Astrocyte (in vitro differentiated cells and primary cell): ENCODE measurements at places on chromosomes 2 and 18. TPM values are rescaled to one million over a fixed set of nuclear protein-coding genes. Genes with fewer than 3 reads are reported as not detected.

Gene RESP18
- total RNA-seq = not detected in 2 replicates

Gene DUSP2
- 0.84 and 0.95 TPM in 2 replicates for total RNA-seq

Gene SEPTIN10
- 76.3 and 90.8 TPM in 2 replicates for total RNA-seq

Gene RAPGEF4
- total RNA-seq = 0.62 and 1.1 TPM in 2 replicates

Gene HK2
- 46.2 and 46.7 TPM in 2 replicates for total RNA-seq

Gene FAHD2B
- total RNA-seq = 4.3 and 5.7 TPM in 2 replicates

Gene OXER1
- total RNA-seq = 0.39 and 0.43 TPM in 2 replicates

Gene TRIM43
- total RNA-seq = 0.70 TPM in 1 of 2 replicates, not detected in the other

Gene COL4A3
- 0.02 TPM in 1 of 2 replicates, not detected in the other for total RNA-seq

- H3K36me3 ChIP-seq = no peaks in the 10 kb centered on the region
- H3K4me1 ChIP-seq = no peaks in the 10 kb centered on the region
- no peak overlapping the region for H3K27ac ChIP-seq
- no peak overlapping the region for H3K4me3 ChIP-seq
- no peaks in the 10 kb centered on the region for H3K27me3 ChIP-seq
- no peak for DNase-seq
These were observed 9.7 kb upstream of the CUL3 start for GRCh38 chr2:224594840-224595239.

GRCh38 chr2:132761437-132761836 is 91.4 kb upstream of the LYPD1 start:
- no peaks in the 10 kb centered on the region for H3K4me1 ChIP-seq
- H3K4me3 ChIP-seq = no peak overlapping the region
- DNase-seq = no peak
- H3K27me3 ChIP-seq = no peaks in the 10 kb centered on the region
- no peaks in the 10 kb centered on the region for H3K36me3 ChIP-seq
- H3K27ac ChIP-seq = no peak overlapping the region

GRCh38 chr2:8606226-8606625 is 75.6 kb upstream of the ID2 start:
- DNase-seq = no peak
- H3K27ac ChIP-seq = no peak overlapping the region
- H3K27me3 ChIP-seq = no peaks in the 10 kb centered on the region
- no peak overlapping the region for H3K4me3 ChIP-seq

DNA sequence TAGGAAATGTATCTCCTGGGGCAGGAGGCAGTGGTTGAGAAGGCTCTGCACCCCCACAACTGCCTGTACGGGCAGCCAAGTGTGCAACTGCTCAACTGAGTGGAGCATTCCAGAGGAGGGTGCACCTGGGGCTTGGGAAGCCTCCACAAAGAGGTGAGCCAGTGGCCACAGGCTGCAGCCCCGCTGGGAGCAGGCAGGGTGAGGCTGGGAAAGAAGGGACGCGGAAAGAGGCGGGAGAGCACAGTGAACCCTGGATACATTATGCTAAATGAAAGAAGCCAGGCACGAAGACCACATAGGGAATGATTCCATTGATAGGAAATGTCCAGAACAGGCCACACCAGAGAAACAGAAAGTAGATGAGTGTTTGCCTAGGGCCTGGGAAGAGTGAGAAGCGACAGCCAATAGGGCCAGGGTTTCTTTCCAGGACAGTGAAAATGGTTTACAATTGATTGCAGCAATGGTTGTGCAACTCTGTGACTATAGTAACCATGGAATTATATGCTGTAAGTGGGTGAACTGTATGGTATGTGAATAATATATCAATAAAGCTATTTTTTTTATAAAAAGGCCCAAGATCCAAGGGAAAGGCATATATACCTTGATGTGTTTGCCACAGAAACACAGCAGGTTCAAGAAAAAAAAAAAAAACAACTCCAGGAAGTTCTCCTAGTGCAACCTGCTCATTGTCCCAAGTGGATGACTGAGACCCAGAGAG is 82.4 kb downstream of the DDX1 start:
- no peaks in the 10 kb centered on the region for H3K27me3 ChIP-seq
- no peaks in the 10 kb centered on the region for H3K4me1 ChIP-seq
- peak overlapping the region; percentile 34 for H3K27ac ChIP-seq
- H3K36me3 ChIP-seq = no peaks in the 10 kb centered on the region

- no peak for DNase-seq
- H3K4me3 ChIP-seq = no peak overlapping the region
- H3K4me1 ChIP-seq = no peaks in the 10 kb centered on the region
- H3K36me3 ChIP-seq = no peaks in the 10 kb centered on the region
These were observed 4.7 kb upstream of the ITSN2 start for GRCh38 chr2:24365051-24365450.

- H3K36me3 ChIP-seq = no peaks in the 10 kb centered on the region
- no peaks in the 10 kb centered on the region for H3K27me3 ChIP-seq
- no peaks in the 10 kb centered on the region for H3K4me1 ChIP-seq
- no peak overlapping the region for H3K4me3 ChIP-seq
- no peak for DNase-seq
These were observed 57.2 kb downstream of the TNP1 start for GRCh38 chr2:216802516-216803215.

DNA sequence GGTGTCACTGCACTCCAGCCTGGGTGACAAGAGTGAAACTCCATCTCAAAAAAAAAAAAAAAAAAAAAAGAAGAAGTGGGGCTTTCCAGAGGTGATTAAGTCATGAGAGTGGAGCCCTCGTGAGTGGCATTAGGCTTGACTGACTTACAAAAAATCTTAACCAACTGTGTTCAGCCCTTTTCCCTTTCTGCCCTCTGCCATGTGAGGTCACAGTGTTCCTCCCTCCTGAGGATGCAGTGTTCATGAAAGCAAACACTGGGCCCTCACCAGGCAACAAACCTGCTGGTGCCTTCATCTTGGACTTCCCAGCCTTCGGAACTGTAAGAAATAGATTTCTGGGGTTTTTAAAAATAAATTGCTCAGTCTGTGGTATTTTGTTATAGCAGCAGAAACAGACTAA is 37.0 kb upstream of the METTL21A start:
- no peak overlapping the region for H3K4me3 ChIP-seq
- DNase-seq = no peak
- no peaks in the 10 kb centered on the region for H3K27me3 ChIP-seq
- H3K36me3 ChIP-seq = no peaks in the 10 kb centered on the region
- no peak overlapping the region for H3K27ac ChIP-seq

DNA sequence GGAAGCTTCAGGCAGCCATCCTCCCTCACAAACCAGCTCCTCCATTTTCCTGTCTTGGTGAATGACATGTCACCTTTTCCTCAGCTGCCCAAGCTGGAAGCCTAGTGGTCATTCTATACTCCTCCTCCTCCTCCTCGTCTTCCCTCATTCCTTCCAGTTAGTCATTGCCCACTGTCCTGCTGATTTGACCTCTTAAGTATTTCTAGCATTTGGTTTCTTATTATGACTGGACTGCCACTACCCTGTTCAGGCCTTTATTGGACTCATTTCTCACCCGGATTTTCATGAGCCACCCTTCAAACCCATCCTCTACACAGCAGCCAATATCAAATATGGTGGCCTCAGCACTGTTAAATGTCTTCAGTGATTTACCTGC is 21.9 kb upstream of the MGAT5 start:
- no peaks in the 10 kb centered on the region for H3K36me3 ChIP-seq
- no peak overlapping the region for H3K4me3 ChIP-seq
- H3K27me3 ChIP-seq = no peaks in the 10 kb centered on the region
- H3K4me1 ChIP-seq = peaks cover 33% of the 10 kb centered on the region

DNA sequence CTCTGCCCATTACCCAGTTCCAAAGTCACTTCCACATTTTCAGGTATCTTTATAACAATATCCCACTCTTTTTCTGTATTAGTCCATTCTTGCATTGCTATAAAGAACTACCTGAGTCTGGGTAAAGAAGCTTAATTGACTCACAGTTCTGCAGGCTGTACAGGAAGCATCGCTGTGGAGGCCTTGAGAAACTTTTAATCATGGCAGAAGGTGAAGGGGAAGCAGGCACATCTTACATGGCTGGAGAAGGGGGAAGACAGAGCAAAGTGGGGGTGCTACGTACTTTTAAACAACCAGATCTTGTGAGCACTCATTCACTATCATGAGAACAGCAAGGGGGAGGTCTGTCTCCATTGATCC is 85.4 kb upstream of the MAP4K3 start:
- H3K27me3 ChIP-seq = no peaks in the 10 kb centered on the region
- H3K4me3 ChIP-seq = no peak overlapping the region
- DNase-seq = no peak
- peak overlapping the region; percentile 84 for H3K27ac ChIP-seq

GRCh38 chr2:38444247-38444646 is 67.2 kb upstream of the ATL2 start:
- peak; percentile 73 for DNase-seq
- H3K36me3 ChIP-seq = no peaks in the 10 kb centered on the region
- peaks cover 47% of the 10 kb centered on the region for H3K27me3 ChIP-seq
- peaks cover 14% of the 10 kb centered on the region for H3K4me1 ChIP-seq
- no peak overlapping the region for H3K4me3 ChIP-seq

DNA sequence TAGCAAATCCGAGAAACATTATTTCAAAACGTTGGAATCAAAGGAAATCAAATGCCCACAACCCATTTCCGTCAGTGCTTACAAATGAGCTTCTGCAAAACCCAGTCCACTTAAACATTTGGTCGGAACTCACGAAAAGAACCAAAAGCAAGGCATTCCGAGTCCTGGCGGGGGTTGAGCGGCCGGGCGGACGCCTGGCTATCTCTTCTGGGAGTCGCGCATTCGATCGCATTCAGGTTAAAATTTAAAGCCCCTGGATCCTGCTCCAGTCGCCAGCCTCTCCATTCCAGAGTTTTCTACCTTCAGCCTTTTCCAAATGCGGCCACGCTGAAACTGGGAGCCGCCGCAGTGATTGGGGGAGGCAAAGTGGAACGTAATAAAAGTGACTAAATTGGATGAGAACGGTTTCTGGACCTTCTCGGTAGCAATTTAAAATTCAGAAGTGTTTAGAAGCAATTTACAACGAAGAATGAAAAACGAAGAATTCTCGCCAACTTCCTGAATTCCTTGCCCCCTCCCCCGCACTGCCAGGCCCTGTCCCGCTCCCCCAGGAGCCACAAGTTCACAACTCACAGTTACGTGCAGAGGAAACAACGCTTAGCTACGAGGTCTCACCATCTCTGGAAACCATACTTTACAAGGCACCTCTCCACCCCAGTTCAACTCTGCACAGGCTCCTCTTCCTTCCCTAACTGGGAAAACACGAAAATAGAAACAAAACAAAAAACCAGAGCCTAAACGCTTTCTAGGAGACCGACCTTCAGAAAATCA is 1.7 kb upstream of the GATA6 start:
- H3K36me3 ChIP-seq = peaks cover 3% of the 10 kb centered on the region
- no peak overlapping the region for H3K27ac ChIP-seq
- peaks cover 13% of the 10 kb centered on the region for H3K4me1 ChIP-seq
- peaks cover 62% of the 10 kb centered on the region for H3K27me3 ChIP-seq

- no peak for DNase-seq
- H3K27me3 ChIP-seq = no peaks in the 10 kb centered on the region
- no peaks in the 10 kb centered on the region for H3K36me3 ChIP-seq
These were observed 115.7 kb upstream of the CTDP1 start for GRCh38 chr18:79563949-79564348.

GRCh38 chr2:136069773-136070172 is 48.2 kb downstream of the CXCR4 start:
- no peaks in the 10 kb centered on the region for H3K4me1 ChIP-seq
- H3K27ac ChIP-seq = no peak overlapping the region
- no peak for DNase-seq
- no peaks in the 10 kb centered on the region for H3K27me3 ChIP-seq
- no peak overlapping the region for H3K4me3 ChIP-seq

DNA sequence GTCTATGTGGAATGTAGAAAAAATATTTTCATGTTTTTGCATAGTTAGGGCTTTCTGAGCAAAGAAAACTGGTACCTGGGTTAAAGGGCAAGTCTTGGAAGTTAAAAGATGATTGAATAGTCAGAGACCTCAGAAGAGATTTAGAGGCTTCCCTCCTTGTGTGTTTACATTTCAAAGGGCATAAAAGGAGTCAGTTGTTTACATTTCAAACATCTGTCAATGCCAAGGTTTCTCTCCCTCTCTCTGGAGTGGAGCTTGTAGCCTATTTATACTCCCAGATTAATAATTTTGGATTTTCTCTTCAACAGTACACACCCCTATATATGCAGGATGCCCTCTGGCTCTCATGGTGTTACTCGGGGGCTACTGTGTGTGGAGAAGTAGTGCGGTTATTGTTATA is 8.6 kb downstream of the M1AP start:
- no peak overlapping the region for H3K27ac ChIP-seq
- DNase-seq = no peak
- peaks cover 12% of the 10 kb centered on the region for H3K27me3 ChIP-seq
- H3K4me3 ChIP-seq = no peak overlapping the region
- no peaks in the 10 kb centered on the region for H3K36me3 ChIP-seq

DNA sequence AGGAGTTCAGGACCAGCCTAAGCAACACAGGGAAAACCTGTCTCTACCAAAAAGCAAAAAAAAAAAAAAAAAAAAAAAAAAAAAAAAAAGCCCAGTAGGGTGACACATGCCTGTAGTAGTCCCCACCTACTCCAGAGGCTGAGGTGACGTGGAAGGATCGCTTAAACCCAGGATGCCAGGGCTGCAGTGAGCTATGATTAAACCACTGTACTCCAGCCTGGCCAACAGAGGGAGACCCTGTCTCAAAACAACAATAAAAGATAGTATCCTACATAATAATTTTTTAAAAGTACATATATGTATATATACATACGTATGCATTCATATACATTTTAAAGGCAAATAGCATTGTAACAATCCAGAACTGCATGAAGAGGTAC is 51.7 kb downstream of the SOS1 start:
- H3K4me1 ChIP-seq = no peaks in the 10 kb centered on the region
- H3K27me3 ChIP-seq = no peaks in the 10 kb centered on the region
- DNase-seq = peak; percentile 33

GRCh38 chr18:44777457-44778192 is 96.9 kb downstream of the SETBP1 start:
- no peaks in the 10 kb centered on the region for H3K27me3 ChIP-seq
- no peak for DNase-seq
- peaks cover 3% of the 10 kb centered on the region for H3K4me1 ChIP-seq
- H3K4me3 ChIP-seq = no peak overlapping the region
- no peak overlapping the region for H3K27ac ChIP-seq

DNA sequence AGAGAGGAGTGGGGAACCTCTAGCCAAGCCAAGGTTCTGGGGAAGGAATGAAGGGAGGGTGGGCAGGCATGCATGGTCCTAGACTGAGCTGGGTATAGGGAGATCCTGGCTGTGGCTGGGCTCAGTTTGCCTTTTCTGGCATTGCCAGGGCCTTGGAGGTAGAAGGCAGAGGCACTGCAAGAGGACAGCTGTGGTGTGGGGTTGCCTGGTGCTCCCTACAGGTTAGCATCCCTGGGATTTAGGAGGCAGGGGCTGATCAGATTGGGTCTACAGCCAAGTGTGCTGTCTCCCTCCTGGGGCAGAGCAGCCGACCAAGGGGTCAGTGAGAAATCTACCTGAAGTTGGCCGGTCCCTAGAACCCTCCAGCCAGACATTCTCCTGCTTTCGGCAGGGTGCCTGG is 15.9 kb downstream of the ABCG8 start:
- no peak overlapping the region for H3K27ac ChIP-seq
- H3K4me1 ChIP-seq = no peaks in the 10 kb centered on the region
- H3K4me3 ChIP-seq = no peak overlapping the region
- H3K36me3 ChIP-seq = no peaks in the 10 kb centered on the region
- H3K27me3 ChIP-seq = peaks cover 50% of the 10 kb centered on the region

GRCh38 chr2:70482401-70482800 is 71.2 kb downstream of the TGFA start:
- no peak for DNase-seq
- no peak overlapping the region for H3K4me3 ChIP-seq
- H3K27me3 ChIP-seq = peaks cover 7% of the 10 kb centered on the region
- no peaks in the 10 kb centered on the region for H3K36me3 ChIP-seq
- no peak overlapping the region for H3K27ac ChIP-seq
